A673 (cell line): ENCODE measurements at places on chromosomes 4 and X.

GRCh38 chrX:101550751-101551379 lies 518 bp downstream of the ARMCX1 start:
- peak overlapping the region; percentile 18 for H3K27ac ChIP-seq
- peak; percentile 56 for DNase-seq
- H3K4me1 ChIP-seq, result no peaks in the 10 kb centered on the region
- no peaks in the 10 kb centered on the region for H3K36me3 ChIP-seq
- peak overlapping the region; percentile 51 for H3K4me3 ChIP-seq
- no peaks in the 10 kb centered on the region for H3K27me3 ChIP-seq

DNA sequence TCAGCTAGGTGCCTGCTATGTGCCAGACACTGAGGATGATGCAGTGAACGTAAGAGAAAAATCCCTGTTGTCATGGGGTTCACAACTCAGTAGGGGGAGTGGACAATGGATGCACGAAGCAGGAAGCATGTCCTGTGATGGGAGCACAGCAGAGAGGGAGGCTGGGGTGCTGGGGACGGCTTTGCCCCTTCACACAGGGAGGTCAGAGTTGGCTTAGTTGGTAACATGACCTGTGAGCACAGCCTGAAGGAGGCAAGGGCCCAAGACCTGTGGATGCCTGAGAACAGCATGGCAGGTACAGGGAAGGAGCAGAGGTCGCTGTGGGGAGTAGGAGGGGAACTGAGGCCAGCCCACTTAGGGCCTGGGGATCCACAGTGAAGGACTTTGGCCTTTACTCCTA lies 109.4 kb downstream of the STK32B start:
- no peak for DNase-seq
- no peak overlapping the region for H3K27ac ChIP-seq
- no peaks in the 10 kb centered on the region for H3K36me3 ChIP-seq
- no peak overlapping the region for H3K4me3 ChIP-seq
- H3K27me3 ChIP-seq, result no peaks in the 10 kb centered on the region

GRCh38 chrX:55839485-55839884 lies 121.9 kb downstream of the RRAGB start:
- no peaks in the 10 kb centered on the region for H3K27me3 ChIP-seq
- no peak for DNase-seq
- H3K36me3 ChIP-seq, result no peaks in the 10 kb centered on the region
- no peaks in the 10 kb centered on the region for H3K4me1 ChIP-seq

DNA sequence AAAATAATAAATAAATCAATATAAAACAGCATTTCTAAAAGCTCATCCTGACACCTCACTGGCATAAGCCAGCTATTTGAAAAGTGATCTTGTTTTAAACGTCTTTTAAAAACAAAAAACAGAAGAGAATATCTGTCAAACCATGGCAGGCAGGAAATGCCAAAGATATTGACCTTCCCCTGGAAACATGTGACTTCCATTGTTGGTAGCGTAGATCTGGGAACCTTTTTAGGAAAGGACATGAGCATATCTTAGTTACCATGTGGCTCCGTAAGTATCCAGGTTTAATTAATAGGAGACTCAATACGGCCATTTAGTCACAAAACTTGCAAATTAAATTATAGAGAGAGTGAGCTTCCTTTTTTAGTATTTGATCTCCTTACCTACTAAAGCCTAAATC lies 83.0 kb upstream of the KLHL4 start:
- H3K4me1 ChIP-seq, result no peaks in the 10 kb centered on the region
- DNase-seq, result no peak
- no peaks in the 10 kb centered on the region for H3K27me3 ChIP-seq
- no peaks in the 10 kb centered on the region for H3K36me3 ChIP-seq

DNA sequence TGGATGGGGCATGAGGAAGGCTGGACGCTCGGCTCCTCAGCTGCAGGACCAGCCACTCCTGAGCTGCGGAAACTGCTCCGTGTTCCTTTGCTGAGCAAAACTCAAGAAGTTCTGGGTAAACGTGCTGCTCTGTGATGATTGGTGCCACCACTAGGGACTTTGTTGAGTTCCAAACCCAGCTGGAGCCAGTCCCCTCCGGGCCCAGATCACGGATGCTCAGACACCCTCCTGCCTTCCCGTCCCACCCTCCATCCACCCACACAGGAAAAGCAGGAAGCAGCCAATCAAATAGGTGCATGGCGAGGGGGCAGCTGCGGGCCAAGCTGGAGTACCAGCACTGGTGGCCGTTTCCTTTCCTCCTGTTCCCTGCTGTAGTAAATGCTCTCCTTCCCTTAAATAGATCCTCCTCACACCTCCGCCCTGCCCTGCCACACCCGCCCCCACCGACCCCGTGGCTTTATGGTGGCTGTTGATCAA lies 68.0 kb downstream of the ADRA2C start:
- H3K36me3 ChIP-seq, result no peaks in the 10 kb centered on the region
- H3K4me3 ChIP-seq, result no peak overlapping the region
- H3K27me3 ChIP-seq, result no peaks in the 10 kb centered on the region
- H3K27ac ChIP-seq, result no peak overlapping the region

- H3K36me3 ChIP-seq, result no peaks in the 10 kb centered on the region
- no peaks in the 10 kb centered on the region for H3K4me1 ChIP-seq
- H3K4me3 ChIP-seq, result no peak overlapping the region
- no peak overlapping the region for H3K27ac ChIP-seq
- DNase-seq, result no peak
- no peaks in the 10 kb centered on the region for H3K27me3 ChIP-seq
Measured at GRCh38 chr4:53537606-53538005, 53.7 kb downstream of the LNX1 start.

DNA sequence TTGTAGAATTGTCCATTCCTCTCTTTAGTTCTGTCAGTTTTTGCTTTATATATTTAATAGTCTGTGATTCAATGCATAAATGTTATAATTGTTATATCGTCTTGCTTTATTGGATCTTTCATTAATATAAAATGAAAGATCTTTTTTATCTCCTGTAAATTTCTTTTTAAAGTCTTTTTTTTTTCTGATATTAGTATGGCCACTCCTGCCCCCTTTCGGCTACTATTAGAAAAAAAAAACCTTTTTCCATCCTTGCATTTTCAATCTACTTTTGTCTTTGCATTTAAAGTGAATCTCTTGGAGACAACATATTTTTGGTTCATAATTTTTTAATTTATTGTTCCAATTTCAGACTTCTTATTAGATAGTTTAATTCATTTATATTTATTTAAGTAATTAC lies 677.4 kb upstream of the NDST4 start:
- no peak for DNase-seq
- H3K27ac ChIP-seq, result no peak overlapping the region
- H3K4me1 ChIP-seq, result no peaks in the 10 kb centered on the region
- H3K27me3 ChIP-seq, result no peaks in the 10 kb centered on the region
- no peak overlapping the region for H3K4me3 ChIP-seq
- no peaks in the 10 kb centered on the region for H3K36me3 ChIP-seq

GRCh38 chr4:83109480-83110222 lies 4.9 kb downstream of the PLAC8 start:
- H3K4me1 ChIP-seq, result no peaks in the 10 kb centered on the region
- no peak overlapping the region for H3K27ac ChIP-seq
- peak; percentile 46 for DNase-seq
- H3K36me3 ChIP-seq, result no peaks in the 10 kb centered on the region

DNA sequence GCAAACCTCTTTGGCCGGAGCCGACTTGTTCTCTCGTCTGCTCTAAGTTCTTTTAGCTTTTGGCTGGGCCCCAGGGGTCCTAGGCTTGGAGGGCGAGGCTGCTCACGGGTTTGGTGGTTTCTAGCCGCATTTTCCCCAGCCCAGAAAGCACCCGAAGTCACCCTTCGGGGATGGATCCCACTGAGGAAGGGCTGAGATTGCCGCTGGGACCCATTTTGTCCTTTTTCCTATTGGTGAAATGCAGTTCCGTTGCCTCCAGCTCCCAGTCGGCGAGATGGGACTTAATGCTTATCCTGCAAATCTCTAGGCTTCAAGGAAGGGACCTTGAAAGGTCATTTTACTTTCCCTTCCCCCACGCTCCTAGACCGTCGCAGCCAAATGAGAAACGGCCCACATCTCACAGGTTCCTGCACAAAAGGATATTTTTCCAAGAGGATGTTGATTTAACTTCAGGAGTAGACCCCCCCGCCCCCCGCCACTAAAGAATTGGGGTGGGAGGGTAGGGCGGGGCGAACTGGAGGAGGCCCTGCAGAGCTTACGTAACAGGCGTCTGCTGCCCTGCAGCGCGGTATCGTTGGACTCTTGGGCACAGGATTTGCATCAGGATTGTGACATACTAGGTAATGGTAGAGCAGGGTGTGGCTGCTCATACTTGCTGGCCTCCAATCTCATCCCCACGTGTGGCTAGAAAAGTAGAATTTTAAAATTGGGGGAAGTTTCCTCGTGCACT lies 564 bp downstream of the PGK1 start:
- H3K36me3 ChIP-seq, result peaks cover 7% of the 10 kb centered on the region
- H3K4me1 ChIP-seq, result peaks cover 6% of the 10 kb centered on the region
- DNase-seq, result peak; percentile 43
- H3K27ac ChIP-seq, result peak overlapping the region; percentile 88

- H3K27ac ChIP-seq, result no peak overlapping the region
- no peak for DNase-seq
- no peaks in the 10 kb centered on the region for H3K36me3 ChIP-seq
- no peaks in the 10 kb centered on the region for H3K4me1 ChIP-seq
Measured at GRCh38 chr4:92163348-92163747, 140.4 kb upstream of the GRID2 start.

DNA sequence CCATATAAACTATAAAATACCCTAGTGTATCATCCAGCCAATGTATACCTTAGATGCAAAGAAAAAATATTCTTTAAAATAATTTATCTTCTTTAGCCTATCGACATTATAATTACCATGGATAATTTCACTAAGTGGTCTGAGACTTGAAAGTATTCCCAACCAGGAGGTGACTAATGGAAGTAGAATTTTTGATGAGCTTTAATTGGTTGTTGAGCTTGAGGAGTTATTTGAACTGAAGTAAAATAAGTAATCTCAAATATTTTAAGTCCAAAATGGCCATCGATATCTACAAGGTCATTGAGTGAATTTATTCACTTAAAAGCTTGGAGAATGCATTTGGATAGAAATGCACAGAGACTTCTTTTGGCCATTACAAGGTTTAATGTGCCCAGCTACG lies 436.2 kb downstream of the TLL1 start:
- H3K27me3 ChIP-seq, result no peaks in the 10 kb centered on the region
- H3K36me3 ChIP-seq, result no peaks in the 10 kb centered on the region
- DNase-seq, result no peak
- H3K27ac ChIP-seq, result no peak overlapping the region

GRCh38 chr4:168098248-168098717 lies 5.9 kb downstream of the ANXA10 start:
- no peaks in the 10 kb centered on the region for H3K27me3 ChIP-seq
- DNase-seq, result no peak
- H3K4me1 ChIP-seq, result no peaks in the 10 kb centered on the region

DNA sequence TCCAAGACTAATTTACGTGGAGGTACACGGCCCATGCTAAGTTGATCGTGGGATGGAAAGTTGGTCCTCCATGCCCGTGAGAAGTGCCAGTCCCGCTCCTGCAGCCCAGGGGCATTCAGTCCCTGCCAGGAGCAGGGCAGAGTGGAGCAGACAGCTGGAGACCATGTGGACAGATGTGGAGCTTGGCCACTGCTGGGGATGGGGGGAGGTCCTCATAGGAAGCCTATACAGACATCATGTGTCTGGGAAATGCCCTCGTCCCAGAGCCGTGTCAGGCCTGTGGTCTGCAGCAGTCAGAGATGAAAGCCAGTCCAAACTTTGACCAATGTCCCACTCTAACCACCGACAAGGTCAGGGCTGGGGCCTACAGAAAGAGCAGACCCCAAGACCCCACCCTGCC lies 118.4 kb downstream of the CPZ start:
- no peak overlapping the region for H3K27ac ChIP-seq
- H3K4me3 ChIP-seq, result no peak overlapping the region

- no peak overlapping the region for H3K4me3 ChIP-seq
- DNase-seq, result no peak
- peaks cover 38% of the 10 kb centered on the region for H3K36me3 ChIP-seq
Measured at GRCh38 chr4:147639388-147639787, 22.2 kb downstream of the TMEM184C start.

- DNase-seq, result no peak
- H3K36me3 ChIP-seq, result no peaks in the 10 kb centered on the region
- H3K27ac ChIP-seq, result no peak overlapping the region
- no peaks in the 10 kb centered on the region for H3K27me3 ChIP-seq
- no peaks in the 10 kb centered on the region for H3K4me1 ChIP-seq
Measured at GRCh38 chrX:22159071-22159470, 113.6 kb upstream of the CBLL2 start.

- H3K27ac ChIP-seq, result no peak overlapping the region
- H3K4me3 ChIP-seq, result no peak overlapping the region
- no peaks in the 10 kb centered on the region for H3K4me1 ChIP-seq
Measured at GRCh38 chrX:117689956-117690355, 426.7 kb downstream of the KLHL13 start.

DNA sequence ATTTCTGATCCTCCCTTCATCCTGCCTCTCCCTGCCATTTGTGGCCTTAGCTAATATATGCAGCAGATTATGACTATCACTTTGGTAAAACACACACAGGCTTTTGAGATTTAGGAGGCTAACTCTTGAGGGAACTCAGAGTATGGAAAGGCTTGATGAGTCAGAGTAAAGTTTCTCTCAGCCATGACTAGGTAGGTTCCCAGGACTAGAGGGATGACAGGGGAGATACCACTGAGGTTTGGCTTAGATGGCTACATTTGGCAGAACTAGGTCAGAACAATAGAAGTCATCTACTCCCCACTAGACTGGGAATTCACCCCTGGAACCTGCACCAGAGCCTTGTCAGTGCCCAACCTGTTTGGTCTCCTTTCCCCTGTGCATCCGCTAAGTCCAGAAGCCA lies 585.7 kb downstream of the TLL1 start:
- H3K4me3 ChIP-seq, result no peak overlapping the region
- H3K27me3 ChIP-seq, result no peaks in the 10 kb centered on the region
- no peak overlapping the region for H3K27ac ChIP-seq
- no peak for DNase-seq

DNA sequence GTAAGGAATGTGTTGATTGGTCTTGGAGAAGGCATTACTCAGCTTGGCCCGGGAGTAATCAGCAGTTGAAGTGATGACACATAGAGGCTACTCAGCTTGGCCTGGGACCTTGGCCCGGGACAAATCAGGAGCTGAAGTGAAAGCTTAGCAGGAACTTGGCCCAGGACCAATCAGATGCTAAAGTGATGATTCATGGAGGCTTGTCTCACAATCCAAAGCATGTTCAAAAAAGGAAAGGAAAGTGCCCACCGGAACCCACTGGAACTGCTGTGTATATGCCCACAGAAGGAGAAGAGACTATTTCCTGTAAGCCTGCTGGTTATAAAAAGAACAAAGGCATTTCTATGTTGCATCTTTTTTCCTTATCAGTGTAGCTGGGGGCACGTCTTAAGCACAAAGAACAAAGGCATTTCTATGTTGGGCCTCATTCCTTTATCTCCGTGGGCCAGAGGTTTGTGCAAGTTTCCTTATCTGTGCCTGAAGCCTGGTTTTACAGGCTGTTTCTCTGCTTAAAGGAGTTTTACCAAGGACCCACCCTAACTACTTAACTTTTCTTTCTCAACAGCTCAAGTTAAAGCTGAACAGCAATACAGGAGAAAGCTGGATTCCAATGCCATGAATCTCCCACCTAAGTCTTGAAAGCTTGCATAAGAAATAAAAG lies 1176.7 kb downstream of the NLGN4X start:
- no peaks in the 10 kb centered on the region for H3K27me3 ChIP-seq
- no peak overlapping the region for H3K4me3 ChIP-seq
- H3K36me3 ChIP-seq, result no peaks in the 10 kb centered on the region
- no peaks in the 10 kb centered on the region for H3K4me1 ChIP-seq
- no peak overlapping the region for H3K27ac ChIP-seq
